Mesenteric fat pad (tissue), 1 donor: ENCODE measurements at places on chromosomes 6 and 20. TPM values are rescaled to one million over a fixed set of nuclear protein-coding genes. Genes with fewer than 3 reads are reported as not detected.

Gene PPIL1
- total RNA-seq: 21.2 TPM

Gene KIF6
- total RNA-seq: 0.26 TPM

Gene XKR7
- not detected for total RNA-seq

Gene COL20A1
- total RNA-seq: not detected

Gene MCHR2
- total RNA-seq: not detected

Gene MEA1
- total RNA-seq: 46.1 TPM

Gene ADAM33
- total RNA-seq: 30.7 TPM

Gene CRISP3
- not detected for total RNA-seq

Gene KCNK5
- 0.87 TPM for total RNA-seq

Gene FNDC11
- 0.13 TPM for total RNA-seq

Gene MUCL3
- not detected for total RNA-seq

Gene KCNK16
- total RNA-seq: not detected

Gene ZBTB46
- 34.7 TPM for total RNA-seq

Gene PRDM13
- total RNA-seq: not detected

Gene PTCHD4
- total RNA-seq: 1.4 TPM
